ENCODE measurements at places on chromosomes 3 and 15.

GRCh38 chr15:75145027-75145841 lies 56.4 kb upstream of the C15orf39 start:
- DNase-seq = no peak

DNA sequence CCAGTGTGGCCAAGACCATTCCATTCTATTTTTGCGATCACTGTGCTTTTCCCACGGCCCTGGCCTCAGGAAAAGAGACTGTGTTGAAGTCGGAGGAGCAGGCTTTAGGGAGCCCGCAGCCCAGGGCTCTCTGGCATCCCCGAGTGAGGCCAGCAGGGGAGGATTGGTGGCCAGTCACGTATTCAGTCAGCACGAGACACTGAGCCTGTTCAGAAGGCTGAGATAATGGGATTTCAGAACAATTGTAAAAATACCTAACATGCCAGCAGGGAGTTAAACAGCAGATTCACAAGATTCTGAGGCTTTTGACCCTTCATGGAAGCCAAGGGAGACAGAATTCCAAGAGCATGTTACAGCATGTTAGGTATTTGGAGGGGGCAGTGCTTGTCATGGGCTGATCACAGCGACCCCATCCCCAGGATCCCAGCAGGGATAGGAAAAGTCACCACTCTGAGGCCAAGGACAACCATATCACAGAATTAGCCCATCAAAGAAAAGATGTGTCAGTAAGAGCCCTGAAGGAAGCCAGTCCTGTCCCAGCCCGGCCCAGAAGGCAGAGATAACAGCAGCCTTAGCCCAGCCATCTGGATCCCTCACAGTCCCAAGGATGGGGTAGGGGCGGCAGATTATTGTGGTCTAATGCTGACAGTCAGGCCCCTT lies 40.6 kb downstream of the AMOTL2 start:
- DNase-seq = peak; percentile 90

- DNase-seq = no peak
Measured at GRCh38 chr15:26070095-26070532, 207.0 kb upstream of the ATP10A start.

GRCh38 chr3:26652164-26652563 lies 29.6 kb downstream of the LRRC3B start:
- DNase-seq = no peak

DNA sequence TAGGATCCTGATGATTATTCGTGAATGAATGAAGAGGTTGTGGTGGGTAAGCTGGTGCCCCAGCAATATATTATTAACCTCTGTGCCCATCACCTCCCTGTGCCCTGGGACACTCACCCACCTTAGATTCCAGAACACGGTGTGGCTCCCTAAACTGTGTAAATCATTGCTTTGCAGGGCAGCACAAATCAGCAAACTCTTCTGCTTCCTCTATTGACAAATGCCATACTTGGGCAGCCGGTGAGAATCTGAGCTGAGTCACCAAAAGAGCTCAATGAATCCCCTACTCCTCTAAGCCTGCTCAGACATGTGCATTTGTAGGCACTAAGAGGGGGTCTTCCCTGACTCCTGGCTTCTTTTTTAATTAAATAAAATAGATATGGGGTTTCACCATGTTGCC lies 15.7 kb downstream of the UQCC5 start:
- DNase-seq = peak; percentile 18

Data from adipocyte (in vitro differentiated cells).